Stimulated activated naive CD4-positive, alpha-beta T cell (primary cell): ENCODE measurements at places on chromosomes 7 and 10.

DNA sequence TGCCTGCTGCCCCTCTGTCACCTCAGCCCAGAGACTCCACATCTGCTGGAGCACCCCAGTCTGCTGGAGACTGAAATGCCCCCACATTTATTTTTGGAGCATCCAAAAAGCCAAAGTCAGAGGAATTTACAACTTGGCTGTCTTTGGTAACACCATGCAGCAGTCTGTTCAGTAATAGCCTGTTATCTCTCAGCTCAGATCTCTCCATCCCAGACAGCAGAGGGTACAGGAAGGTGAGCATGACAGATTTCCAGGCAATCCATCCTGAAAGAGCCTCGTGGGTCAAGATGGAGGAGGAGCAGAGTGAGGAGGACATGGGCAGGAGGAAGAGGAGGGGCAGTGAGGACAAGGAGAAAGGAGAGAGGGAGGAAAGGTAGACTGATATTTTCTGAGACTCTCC is 55.9 kb downstream of the GRID1 start:
- no peak for DNase-seq

- DNase-seq, result no peak
Observed at GRCh38 chr10:104613406-104613805, 27.7 kb upstream of the SORCS3 start.

- no peak for DNase-seq
Observed at GRCh38 chr10:15681076-15681475, 38.6 kb downstream of the ITGA8 start.

DNA sequence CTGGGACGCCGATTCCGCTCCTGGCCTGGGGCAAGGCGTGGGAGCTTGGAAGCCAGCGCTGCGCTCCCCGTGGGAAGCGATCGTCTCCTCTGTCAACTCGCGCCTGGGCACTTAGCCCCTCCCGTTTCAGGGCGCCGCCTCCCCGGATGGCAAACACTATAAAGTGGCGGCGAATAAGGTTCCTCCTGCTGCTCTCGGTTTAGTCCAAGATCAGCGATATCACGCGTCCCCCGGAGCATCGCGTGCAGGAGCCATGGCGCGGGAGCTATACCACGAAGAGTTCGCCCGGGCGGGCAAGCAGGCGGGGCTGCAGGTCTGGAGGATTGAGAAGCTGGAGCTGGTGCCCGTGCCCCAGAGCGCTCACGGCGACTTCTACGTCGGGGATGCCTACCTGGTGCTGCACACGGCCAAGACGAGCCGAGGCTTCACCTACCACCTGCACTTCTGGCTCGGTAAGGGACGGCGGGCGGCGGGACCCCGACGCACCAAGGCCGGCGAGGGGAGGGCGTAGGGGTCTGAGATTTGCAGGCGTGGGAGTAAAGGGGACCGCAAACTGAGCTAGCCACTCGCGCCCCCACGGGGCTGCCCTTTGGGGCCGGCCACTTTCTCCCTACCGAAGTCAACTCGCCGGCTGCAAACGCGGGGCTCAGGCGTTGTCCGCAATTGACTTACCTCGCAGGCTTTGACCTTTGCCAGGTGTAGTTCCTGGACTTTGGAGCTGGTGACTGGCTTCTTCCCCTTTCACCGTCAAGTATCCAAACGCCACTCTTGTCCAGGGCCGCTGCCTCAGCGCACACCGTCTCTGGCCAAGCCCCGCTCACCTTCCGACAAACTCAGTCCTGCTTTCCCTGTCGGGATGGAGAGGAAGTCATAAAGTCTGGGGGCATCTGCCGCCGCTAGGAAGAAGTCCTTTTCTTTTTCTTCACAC is at the start of gene SCIN:
TSS of gene SCIN (plus strand) at position 187 of the 928 bp plus-strand sequence. CDS start at position 254, 67 bp downstream.
- DNase-seq, result no peak

DNA sequence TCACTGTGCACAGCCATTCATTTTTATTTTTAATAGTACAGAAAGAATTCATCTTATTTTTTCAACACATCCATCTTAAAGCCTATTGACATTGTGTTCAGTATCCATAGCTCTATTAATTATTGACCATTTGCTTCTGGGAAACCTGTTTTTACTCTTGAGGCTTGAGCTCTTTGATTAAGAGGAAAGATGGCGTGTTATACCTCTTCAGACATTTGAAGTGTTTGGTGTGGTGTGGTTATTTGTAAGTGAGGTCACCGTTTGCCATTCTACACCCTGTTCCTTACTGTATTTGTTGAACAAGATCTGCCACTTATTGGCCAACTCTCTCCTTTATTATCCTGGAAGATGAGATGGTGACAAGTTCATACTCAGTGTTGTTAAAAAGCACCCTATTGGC is 18.4 kb downstream of the C7orf57 start:
- no peak for DNase-seq

- no peak for DNase-seq
Observed at GRCh38 chr7:36692456-36692855, 31.8 kb downstream of the AOAH start.

DNA sequence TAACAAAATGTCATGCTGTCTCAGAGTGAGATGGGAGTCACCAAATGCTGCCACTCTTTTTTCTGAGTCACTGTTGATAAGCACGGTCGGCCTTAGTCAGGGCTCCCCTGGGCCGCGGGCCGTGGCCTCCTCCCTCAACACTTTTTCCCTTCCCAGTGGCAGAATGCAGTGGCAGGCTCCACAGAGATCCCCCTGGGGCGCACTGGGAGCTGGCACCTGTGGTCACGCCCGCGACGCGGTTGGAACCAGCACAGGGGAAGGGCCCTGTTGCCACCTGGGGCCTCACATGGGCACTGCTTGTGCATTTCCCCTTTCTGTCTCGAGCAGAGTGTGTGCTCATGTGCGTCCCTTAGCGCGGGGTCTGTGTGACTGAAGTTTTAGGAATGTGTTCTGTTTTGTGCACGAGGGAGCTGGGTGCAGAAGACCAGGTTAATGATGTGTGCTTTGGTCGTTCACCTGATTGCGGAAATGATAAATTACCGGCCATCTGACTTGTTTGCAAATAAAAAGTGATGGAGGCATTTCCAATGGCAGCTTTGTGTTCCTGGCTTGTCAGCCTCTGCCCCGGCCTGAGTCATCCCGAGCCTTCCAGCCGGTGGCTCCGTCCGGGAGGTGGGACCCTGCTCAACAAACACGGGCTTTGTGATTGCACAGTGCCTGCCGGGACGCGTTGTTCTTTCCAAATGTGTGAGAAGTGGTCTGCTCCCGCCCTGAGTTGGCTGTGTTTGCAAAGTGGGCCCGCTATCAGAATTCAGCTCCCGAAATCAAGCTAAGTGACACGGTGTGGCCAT is 100.7 kb downstream of the NKX6-2 start:
- DNase-seq, result no peak

GRCh38 chr7:158097453-158098124 is 490.0 kb downstream of the PTPRN2 start:
- DNase-seq, result no peak

DNA sequence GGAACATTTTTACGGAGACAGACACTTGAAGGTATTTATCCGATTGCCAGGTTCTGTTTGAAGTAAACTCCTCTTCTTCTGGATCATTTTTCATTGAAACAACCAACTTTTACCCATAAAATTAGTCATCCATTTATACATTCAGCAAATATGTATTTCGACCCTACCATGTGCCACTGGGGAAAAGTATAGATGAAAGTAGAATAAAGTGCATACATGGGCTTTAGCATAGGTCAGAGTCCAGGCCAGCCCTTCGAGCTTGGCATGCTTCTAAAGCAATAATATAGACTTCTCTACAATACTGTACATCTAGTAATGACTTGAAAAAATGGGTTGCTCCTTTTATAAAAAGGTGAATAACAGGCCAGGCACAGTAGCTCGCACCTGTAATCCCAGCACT is 10.1 kb downstream of the SLC25A16 start:
- no peak for DNase-seq

- no peak for DNase-seq
Observed at GRCh38 chr7:37417107-37417474, 31.6 kb downstream of the ELMO1 start.

GRCh38 chr7:158569858-158570323 is 17.7 kb downstream of the PTPRN2 start:
- no peak for DNase-seq

DNA sequence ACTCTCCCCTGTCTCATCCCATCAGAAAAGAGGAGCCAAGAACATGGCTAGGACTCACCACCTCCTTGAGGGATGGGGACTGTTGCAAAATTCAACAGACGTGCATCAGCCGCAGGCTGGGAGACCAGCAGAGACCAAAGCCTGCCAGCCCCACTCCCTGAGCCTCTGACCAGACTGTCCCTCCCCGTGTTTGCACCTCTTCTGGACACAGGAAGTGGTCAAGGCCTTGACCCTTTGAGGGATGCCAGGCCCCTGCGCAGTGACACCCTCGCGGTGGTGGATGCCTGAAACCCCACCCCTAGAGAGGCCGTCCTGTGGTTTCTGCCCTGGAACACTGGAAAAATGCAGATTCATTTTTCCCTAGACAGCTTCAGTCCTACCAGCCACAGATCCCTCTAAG is 128.4 kb upstream of the TCF7L2 start:
- DNase-seq, result no peak

DNA sequence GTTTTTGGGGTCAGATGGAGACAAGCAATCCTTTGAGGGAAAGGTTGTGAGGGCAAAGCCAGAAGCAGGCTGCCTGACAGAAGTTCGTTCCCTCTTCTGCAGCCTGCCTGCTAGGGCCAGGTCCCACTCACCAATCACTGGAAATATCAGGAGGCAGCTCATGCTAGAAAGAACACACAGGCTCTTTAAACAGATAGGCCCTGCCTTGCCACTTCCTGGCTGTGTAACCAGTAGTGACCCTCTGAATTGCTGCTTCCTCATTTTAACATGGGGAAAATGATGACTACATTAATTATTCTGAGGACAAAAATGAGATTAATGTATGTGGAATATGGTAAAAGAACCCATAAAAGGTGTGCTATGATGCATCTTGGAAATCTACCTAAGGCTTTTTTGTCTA is 50.5 kb upstream of the MRLN start:
- DNase-seq, result no peak

GRCh38 chr10:20922451-20922850 is 25.3 kb upstream of the NEBL start:
- DNase-seq, result no peak

DNA sequence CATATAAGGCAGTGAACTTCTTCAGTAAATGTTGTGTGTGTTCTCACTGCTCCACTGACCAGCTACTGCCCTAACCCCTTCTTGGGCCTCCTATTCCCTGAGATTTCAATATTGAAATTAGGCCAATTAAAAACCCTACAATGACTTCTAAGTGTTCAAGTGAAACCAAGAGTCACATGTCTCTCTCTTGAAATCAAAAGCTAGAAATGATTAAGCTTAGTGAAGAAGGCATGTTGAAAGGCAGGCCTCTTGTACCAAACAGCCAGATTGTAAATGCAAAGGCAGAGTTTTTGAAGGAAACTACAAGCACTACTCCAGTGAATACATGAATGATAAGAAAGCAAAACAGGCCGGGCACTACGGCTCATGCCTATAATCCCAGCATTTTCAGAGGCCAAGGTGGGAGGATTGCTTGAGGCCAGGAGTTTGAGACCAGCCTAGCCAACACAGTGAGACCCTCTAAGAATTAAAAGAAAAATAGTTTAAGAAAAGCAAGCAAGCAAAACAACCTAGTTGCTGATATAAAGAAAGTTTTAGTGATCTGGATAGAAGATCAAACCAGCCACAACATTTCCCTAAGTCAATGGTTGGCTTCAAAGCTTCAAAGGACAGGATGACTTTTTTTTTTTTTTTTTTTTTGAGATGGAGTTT is 22.3 kb downstream of the BRAF start:
- no peak for DNase-seq

DNA sequence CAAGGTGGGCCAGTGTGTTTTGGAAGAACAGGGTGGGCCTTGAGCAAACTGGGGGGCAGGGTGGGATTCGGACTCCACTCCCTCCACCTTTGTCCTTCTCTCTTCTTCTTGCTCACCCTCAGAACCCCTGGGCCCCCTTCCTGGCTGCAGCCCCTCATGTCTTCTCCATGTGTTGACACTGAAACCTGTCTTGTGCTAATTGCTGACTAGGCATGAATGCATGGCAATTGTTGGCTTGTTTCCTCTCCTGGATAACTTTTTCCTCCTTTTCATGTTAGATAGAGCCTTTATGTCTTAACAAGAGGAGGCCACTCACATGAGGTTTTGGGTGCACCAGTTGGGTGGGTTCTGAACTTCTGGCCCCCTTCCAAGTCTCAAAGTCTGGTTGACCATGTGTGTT is 181.6 kb upstream of the MKI67 start:
- DNase-seq, result no peak

- DNase-seq, result no peak
Observed at GRCh38 chr10:62413652-62414051, 39.5 kb downstream of the ZNF365 start.

- DNase-seq, result no peak
Observed at GRCh38 chr7:44824894-44825526, 22.9 kb downstream of the H2AZ2 start.

GRCh38 chr10:13788320-13788600 is 201.5 kb downstream of the PRPF18 start:
- no peak for DNase-seq

GRCh38 chr10:34956756-34957155 is 133.4 kb downstream of the CUL2 start:
- no peak for DNase-seq

DNA sequence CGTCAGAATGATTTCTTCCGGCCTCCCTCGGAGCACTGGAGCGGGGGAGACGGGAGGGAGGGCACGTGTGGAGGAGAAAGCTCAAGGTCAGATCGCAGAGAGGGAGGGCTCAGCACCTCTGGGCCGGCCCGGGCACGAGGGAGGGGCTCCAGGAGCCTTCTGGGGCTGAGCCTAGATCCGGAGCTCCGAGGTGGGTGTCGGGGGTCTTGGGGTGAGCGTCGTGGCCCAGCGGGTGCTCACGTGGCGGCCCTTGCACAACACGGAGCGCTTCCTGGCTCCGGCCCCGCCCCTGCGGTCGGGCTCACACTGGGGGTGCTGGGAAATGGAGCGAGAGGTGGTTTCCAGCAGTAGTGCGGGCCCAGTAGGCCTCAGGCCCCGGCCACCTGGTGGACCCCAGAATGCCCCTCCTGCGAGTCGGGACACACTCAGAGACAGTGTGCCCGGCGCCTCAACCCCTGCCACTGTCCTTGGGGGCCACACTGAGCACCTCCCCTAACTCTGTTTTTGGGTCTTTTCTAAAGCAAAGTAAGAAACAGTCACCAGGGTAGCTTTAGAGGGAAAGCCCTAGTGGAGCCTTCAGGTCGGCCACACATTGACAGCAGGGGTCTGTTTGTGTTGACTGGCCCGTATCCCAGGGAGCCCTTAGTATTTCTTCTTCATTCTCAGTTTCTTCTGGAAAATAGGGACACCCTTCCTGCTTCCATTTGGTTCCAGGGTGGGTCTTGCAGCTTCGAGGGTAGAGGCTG is 798 bp downstream of the PPIF start:
- DNase-seq, result peak; percentile 59

DNA sequence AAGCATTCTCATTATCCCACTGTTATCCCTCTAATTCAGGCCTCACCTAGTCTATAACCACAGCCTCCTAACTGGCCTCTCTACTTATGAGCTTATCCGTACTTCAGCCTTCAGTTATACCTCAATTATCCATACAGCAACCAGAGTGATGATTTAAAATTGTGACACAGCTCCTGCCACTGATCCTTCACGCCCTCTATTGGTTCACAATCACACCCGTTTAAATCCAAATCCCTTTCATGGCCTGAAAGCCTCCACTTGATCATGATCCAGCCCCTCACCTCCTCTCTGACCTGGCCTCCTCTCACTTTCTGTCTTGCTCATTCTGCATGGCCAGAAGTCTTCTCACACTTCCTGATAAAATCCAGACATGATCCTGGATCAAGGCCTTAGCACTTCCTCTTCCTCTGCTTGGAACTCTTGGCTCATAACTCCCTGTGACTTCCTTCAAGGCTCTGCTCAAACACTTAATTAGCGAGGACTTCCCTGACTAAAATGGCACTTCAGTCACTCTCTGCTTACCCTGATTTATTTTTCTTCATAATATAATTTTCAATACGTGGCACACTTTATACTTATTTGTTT is 19.0 kb upstream of the TMEM26 start:
- DNase-seq, result no peak
